NCI-H1105 treated with DMSO at 0.1 percent for 48 hours (cell line): ENCODE measurements at places on chromosomes 1 and 21.

DNA sequence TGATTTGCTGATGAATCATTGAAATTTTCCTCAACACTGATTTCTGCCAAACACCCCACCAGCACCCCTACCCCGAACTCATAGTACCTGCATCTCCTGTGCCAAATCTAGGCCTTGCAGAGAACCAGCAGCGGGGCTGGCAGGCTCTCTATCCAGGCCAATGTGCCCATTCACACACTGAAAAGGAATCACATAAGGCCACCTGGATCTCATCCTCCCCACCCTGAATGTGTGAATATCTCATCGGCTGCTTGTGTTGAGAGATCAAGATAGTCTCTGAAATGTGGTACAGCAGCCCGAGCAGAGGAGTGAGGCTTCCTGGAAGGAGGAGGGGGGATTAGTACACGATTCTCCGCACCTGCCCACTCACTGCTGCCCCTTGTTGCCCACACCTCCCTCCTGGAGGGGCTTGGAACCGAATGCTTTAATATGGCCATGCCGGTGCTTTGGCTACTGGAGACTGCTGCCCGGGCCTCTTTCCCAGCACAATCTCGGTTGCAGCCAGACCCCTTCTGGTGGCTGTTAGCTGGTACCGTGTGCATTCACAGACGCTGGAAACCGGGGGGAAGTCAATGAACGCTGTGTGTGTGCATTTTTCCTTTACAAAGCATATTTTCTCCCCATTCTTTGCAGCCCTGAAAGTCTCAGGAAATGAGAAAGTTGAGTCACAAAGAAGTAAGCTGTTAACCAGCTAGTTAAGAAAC lies 619.5 kb downstream of the MATN1 start:
- no peak for DNase-seq

GRCh38 chr1:46554597-46555381 lies 3.3 kb upstream of the KNCN start:
- DNase-seq, result peak; percentile 83

- no peak for DNase-seq
These were observed 218.8 kb upstream of the CAMK1G start for GRCh38 chr1:209364716-209365115.

GRCh38 chr1:186500804-186501203 lies 39.9 kb upstream of the PDC start:
- DNase-seq, result no peak

GRCh38 chr1:169479363-169480066 lies 6.2 kb downstream of the SLC19A2 start:
- DNase-seq, result no peak

DNA sequence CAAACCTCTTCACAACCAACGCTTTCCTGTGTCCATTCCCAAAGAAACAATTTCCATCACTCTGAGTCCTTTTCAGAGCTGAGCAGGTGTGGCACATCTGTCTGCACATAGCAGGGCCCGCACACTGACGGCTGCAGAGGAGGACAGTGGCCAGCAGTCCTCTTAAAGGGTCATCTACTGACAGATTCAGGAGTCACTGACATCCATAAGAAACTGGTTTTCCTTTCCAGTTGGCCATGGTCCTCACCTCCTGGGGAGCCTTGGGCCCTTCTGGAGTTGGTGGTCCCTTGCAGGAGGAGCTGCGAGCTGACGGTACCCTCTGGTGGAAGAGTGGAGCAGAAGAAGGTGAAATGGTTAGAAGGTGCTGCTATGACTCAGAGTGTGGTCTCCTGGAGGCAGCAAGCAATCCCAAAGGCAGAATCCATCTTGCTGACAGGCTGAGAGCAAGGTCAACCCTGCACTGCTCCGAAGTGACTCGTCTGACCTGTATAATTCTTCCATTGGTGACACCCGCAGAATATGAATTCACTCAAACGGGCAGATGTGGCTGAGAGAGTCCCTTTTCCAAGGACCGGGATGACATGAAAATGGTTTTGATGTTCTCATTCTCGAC lies 278.5 kb upstream of the C1orf174 start:
- no peak for DNase-seq

DNA sequence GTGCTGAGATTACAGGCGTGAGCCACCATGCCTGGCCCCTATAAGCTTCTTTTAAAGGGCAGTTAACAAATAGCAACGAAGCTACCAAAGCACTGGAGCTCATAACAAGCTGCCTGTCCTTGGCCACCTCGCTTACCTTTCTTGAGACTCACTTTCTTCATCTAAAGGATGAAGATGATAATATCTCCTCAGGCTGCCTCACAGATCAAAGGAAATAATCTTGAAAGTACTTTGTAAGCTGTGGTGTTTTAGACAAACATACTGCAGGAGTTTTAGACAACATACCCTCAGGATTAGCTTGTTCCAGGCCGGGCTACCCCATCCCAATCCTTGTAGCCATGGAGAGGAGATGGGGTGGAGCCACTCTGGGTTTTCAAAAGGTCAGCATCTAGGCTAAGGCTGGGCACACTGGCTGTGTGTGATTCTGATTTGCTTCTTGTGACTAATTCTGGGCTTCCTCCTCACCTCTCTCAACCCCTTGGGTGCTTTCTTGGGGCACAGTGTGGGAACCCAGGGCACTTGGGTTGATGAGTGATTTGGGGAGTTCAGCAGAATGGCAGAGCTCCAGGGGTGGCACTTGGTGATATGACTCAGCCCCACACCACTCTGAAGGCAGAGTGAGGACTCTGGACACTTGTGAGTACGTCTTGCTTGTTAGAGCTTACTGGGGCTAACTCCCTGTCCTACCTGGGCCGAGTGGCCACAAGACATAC lies 5.2 kb downstream of the GPR25 start:
- no peak for DNase-seq

DNA sequence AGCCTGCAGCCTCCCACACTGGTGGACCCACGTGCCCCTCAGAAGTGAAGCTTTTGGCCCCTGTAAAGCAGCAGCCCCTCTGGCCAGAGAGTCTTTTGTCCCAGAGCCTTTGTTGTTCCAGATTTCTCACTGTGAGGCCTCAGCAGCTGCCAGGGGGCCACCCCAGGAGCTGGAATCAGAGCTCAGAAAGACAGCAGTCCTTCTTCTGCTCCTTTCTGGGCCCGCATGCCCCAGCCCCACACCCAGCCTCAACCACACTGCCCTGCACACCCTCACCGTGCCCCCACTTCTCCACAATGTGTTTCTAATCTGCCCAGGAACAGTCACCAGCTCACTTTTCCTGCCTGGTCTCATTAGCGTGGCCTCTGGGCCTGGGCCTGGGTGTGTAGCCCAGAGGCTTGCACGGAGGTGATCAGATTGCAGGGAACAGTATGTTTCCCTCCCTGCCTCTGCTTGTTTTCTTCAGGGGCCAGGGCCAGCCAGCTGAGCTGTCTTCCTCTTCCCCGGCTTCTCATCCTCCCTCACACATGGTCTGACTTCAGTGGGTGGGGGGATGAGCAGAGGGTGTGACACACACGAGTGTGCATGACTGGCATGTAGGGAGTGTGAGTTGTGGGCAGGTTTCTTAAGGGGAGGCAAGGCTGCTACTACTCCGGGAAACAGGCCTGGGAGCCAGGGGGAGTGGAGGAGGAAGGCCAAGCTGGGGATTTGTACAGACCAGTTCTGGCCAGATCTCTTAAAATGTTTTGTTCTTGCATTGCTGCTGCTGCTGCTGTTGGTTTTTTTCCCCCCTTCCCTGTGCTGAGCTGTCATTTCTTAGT lies 82.5 kb upstream of the ZNF648 start:
- DNase-seq, result no peak

DNA sequence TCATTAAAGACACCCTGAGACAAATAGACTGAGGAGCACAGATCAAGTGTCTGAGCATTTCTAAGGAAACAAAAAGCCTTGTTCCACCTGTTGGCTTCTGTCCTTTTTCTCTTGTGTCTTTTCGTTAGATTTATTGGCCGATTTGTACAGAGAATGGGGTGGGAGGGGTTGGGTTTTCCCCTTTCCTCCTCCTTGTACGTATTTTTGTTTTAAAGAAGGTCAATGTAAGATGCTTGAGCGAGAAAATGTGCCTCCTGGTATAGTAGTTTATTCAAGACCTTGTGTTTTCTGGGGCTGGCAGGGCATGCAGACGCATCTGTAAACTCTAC lies 1.2 kb downstream of the BCL9 start:
- DNase-seq, result no peak

DNA sequence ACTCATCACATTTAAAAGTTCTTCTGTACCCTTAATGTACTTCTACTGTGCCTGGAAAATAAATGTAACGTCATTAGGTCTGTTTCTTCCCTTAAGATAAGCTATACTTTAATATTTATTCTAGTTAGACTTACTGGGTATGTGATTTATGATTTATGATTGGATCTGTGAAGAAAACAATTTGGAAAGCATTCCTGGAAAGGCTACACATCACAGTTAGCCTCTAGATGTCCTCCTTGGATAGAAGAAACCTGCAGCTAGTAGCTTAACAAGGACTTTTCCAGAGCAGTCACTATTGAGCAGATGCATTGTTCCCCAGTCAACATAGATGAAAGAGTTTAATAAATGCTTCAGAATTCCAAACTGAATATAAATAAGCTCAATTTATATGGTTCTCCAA lies 22.2 kb upstream of the ABL2 start:
- peak; percentile 6 for DNase-seq

DNA sequence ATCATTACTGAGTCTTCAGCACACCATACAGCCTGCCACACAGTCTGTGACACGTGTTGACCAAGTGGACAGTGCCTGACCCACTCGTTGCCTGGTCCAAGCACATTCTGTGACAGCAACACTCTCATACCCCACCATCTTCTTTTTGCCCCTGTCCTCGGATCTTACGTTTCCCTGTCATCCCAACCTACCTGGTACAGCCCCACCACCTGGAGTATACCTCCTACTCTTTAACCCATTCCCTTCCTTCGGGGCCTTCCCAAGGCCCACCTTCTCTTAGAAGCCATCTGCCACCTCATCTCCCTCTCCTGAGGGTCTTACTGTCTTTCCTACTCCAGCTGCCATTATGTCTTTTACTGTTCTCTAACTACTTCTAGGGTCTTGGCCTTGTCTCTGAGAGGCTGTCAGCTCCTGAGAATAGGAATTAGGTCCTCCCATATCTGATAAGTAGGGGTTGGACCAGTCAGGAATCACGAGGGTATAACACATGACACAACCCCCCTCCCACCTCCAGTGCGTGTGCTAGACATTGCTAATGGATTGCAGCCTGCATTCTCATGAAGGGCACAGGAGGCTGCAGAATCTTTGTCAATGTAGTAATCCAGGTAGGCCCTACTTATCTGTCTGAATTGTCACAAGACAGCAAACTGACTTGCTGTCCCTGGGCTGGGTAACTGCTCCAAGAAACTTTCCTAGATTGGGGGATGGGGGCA lies 13.0 kb downstream of the GRHL3 start:
- DNase-seq, result no peak

DNA sequence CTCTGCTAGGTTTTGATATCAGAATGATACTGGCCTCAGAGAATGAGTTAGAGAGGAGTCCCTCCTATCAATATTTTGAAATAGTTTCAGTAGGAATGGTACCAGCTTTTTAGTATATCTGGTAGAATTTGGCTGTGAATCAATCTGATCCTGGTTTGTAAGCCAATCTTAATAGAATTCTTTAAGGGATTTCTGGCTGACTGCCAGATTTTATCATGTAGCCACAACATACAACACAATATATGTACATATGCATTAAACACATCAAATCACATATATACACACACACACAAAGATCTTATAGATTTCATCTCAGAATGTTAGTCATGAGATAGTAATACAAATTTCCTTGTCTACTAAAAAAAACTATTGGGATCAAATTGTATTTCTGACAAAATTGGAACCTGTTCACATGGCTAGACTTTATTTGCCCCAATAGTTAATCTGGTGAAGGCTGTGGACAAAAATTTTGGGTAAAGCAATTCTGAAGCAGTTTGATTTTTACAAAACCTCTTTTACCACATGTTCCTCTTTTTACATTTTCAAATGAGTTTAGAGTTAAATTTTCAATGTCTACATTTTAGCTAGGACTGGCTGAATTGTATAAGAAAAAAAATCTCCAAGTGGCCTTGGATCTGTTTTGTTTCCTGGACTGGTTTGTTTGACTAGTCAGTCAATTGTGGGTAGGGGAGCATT lies 151.7 kb downstream of the FASLG start:
- no peak for DNase-seq

DNA sequence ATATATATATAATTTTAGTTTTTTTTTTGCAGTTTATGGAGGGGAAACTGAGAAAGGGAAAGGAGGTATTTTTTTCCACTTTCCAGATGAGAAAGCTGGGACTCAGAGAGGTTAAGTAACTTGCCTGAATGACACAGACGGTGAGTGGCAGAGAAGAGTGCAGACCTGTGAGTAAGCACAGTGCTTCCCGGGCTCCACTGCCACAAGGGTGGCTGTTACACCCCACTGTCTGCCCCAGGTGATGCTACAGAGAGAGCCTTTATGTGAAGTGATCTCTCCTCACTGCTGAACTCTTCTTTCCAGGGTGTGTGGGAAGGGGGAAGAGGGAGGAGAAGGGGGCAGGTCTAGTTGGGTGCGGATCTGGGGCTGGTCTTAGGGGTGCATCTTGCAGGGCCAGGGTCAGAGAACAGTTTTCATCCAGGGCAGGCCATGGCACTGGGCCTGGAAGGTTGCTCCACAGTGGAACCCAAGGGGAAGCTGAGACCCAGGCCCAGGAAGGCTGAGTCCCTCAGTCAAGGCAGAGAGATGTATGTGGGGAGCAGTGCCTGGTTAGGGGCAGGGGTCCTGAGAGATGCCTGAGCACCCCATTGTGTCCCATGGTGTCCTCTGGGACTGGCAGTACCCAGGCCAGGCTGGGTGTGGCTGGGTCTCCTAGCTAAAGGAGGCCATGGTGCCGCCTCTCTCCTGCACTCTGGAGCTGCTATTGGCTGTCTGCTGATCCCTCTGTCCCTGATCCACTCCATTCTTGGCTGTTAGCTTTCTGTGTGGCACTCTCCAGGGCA lies 357.5 kb downstream of the PTPRU start:
- no peak for DNase-seq

GRCh38 chr21:36499578-36500471 lies 19.9 kb upstream of the CLDN14 start:
- no peak for DNase-seq

DNA sequence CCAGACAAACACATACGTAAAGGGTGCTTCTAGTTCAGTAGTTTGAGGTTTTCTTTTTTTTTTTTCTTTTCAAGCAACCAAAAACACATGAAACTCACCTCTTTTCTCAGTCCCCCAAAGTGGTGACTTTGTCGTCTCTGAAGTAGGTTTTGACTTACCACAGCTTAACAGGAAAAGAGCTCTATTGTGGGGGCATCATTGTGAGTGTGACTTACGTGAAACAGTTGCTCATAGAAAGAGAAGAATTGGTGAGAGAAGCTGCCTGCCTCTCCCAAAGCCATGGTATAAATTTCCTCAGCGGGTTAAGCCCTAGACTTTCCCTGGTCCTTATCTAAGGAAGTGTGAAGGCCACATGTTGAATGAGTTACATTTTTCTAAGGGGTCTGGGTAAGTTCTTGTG lies 11.9 kb downstream of the FASLG start:
- DNase-seq, result no peak

GRCh38 chr1:168340781-168341482 lies 60.3 kb downstream of the TBX19 start:
- no peak for DNase-seq

- DNase-seq, result no peak
These were observed 252.1 kb downstream of the MATN1 start for GRCh38 chr1:30471307-30471706.
